CD8-positive, alpha-beta memory T cell (primary cell): ENCODE measurements at places on chromosomes 12 and 14. TPM values are rescaled to one million over a fixed set of nuclear protein-coding genes. Genes with fewer than 3 reads are reported as not detected.

DNA sequence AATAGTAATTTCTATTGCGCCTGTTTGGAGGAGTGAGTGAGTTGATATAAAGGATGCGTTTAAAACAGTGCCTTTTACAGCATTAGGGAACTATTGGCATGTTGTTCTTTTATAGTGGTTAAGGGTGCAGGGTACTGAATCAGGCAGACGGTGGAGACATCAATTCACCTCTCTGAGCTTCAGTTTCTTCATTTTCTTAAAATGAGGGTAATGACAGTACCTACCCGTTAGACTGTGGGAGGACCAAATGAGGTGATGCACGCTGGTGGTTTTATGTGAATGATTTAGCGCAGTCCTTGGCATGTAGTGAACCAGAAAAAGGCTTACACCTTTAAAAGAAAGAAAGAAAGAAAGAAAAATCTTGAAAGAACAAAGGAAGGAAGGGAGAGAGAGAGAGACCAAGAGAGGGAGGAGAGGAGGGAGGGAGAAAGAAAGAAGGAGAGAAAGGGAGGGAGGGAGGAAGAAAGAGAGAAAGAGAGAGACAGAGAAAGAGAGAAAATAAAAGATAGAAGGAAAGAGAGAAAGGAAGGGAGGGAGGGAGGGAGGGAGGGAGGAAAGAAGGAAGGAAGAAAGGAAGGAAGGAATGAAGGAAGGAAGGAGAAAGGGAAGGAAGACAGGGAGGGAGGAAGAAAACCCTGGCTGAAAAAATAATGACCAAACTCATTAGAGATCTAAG lies 22.2 kb upstream of the CCND2 start:
- no peak for DNase-seq

- DNase-seq = no peak
These were observed 64.1 kb downstream of the APPL2 start for GRCh38 chr12:105171691-105172436.

DNA sequence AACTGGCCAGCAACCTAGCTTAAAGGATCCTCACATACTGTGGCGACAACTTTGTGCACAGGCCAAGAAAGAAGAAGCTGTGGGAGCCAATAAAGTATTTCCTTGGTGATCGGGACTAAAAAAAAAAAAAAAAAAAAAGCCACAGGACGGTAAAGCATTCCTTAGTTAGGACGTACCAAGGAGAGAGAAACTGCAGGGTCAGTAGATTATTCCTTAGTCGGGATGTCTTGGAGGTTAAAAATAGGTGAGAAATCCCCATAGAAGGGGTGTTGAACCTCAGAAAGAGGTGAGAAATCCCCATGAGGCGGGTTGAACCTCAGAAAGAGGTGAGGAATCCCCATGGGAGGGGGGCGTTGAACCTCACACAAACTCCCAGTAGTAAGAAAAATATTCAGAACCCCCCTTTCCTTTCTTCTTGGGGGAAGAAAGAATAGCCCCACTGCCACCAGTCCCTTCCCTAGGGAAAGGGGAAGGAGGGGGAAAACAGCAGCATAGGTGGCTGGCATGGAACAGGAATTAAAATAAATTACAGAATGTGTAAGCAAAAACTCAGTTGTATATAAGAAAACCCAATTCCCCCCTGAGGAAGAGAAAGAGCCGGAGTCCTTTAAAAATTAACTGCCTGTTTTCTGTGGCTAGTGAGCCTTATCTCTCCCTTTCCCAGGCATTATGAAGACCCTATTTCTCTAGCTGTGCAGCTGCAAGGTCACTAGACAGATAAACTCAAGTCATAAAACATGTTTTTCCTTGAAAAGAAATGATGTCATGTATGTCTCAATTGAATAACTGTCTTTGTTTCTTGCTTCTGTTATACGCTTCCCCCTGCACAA lies 26.8 kb downstream of the KLRK1 start:
- no peak for DNase-seq

- DNase-seq = no peak
These were observed 66.7 kb downstream of the PTPN21 start for GRCh38 chr14:88488081-88488480.

- DNase-seq = no peak
These were observed 4.4 kb downstream of the CACNB3 start for GRCh38 chr12:48822711-48823110.

DNA sequence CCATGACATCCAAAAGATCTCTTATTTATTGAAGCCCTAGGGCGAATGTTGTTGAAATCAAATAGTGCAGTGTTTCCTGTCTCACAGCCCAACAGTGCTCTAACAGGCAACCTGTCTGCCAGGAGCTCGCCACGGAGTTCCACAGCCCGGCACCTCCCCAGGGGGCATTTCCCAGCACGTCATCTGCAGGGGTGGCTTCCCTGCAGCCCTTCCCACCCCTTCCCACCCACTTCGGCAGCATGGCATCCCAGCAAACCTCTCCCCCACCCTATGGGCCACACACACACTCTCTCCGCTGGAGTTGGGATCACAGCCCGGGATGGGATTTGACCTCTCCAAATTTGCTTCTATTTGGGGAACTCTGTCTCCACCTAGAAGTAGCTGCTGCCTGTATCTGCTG lies 62.7 kb upstream of the C14orf180 start:
- DNase-seq = no peak

GRCh38 chr12:6158749-6159148 lies 34.3 kb upstream of the VWF start:
- no peak for DNase-seq

- no peak for DNase-seq
These were observed 69.9 kb downstream of the TBK1 start for GRCh38 chr12:64521833-64522232.

- peak; percentile 45 for DNase-seq
These were observed 99.6 kb downstream of the RIN3 start for GRCh38 chr14:92613008-92613658.

- DNase-seq = no peak
These were observed 478.0 kb downstream of the RMST start for GRCh38 chr12:97940629-97941028.

Gene CINP
- 66.0 TPM for total RNA-seq

Gene CYP27B1
- total RNA-seq = 7.2 TPM

DNA sequence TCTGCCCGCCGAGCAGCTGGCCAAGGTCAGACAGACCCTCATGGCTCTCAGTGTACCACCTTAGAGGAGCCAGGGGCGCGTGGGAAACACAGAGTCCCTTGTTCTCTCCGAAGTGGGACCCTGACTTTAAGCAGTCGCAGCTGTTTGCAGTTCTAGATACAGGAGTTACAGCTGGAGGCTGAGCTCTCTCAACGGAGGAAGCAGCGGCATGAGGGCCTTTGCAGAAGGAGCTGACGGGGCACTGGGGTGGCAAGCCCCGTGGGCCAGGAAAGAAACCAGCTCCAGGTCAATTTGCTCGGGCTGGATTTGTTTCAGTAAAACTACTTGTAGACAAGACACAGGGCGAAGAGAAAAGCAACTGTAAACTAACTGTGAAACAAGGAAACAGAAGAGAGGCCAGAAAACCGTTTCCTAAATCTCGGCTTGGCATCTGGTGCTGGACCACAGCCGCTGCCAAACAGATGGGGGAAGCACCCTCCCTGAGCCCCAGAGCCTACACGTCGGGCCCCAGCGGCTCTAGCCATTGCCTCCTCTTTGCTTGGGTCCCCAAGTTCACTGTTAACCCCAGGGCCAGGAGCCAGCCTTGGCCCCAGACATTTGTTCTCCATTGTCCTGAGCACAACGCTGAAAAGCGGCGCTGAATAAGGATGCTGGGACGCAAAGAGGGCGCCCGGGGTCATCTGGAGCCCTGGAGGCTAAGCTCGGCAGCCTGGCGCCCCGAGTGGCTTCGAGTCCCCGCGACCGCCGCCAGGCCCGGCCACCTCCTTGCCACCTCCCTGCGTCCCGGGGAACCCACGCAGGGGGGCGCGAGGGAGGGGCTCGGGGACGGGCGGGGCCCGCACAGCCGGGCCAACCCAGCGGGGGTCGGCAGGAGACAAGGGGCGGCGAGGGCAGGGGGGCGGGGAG lies 914 bp upstream of the PACS2 start:
- DNase-seq = no peak

- no peak for DNase-seq
These were observed 23.8 kb downstream of the SPTB start for GRCh38 chr14:64855721-64856528.

Gene KLHDC1
- total RNA-seq = 2.0 TPM

GRCh38 chr12:24134092-24134491 lies 184.6 kb upstream of the SOX5 start:
- DNase-seq = no peak

DNA sequence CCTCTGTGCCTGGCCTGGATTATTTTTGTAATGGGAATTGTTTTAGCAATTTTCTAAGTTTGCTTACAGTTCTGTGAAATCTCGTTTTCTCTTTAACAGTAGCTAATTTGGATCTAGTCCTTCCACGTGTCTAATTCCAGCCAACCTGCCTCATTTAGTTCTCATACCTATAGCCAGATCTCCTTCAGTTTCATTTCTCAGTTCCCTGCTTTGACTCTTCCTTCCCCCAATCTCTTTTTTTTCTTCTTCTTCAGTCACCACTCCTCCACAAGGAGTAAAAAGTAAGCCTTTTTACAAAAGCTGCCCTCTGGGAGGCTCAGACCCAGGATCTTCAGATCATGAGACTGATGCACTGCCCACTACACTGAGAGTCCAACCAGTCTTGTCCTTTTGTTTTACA lies 1.4 kb downstream of the THTPA start:
- no peak for DNase-seq

DNA sequence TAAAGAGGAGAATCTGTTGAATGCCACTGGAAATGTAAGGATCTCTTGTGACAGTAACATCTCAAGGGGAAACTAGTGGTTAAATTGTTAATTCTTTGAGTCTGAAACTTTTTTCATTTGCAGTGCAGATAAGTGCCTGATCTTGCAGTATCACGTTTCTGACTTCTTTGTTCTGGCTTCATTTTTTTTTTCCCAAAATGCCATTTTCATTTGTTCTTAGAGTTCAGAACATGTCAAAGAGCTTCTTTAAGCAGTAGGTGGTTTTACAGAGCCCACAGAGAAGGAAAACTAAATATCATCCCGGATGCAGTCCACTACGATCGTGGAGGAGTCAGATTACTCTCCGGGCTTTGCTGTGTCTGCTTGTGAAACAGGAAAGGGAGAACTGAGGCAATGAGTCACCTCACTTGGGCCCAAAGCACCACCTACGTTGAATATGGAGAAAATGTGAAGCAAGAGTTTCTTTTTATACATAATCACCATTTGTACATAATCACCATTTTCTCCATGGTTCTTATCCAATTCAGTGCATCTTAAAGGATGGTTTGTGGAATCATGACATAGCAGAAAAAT lies 43.9 kb downstream of the HMGA2 start:
- DNase-seq = no peak

Gene SLC16A7
- 34.0 TPM for total RNA-seq

Gene CCDC197
- not detected for total RNA-seq

DNA sequence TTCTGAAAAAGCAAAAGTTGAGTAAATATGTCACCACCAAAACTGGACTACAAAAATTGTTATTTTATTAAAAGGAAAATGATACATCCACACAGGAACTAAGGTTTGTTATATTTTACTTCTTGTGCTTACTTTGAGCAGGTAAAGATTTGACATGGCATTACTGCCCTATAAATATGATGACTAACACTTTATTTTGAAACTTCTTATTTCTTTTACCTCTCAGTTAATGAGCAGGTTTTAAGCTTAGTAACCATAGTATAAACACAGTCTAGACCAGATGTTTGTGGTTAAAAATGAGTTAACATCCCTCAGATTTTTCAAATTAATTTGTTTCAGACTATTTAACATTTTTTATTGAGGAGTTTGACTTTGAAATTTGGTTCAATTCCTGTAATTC lies 862.5 kb upstream of the USP15 start:
- no peak for DNase-seq

Gene DNAI7
- total RNA-seq = not detected

Gene MANSC4
- not detected for total RNA-seq

GRCh38 chr12:93938931-93939330 lies 209.4 kb upstream of the PLXNC1 start:
- DNase-seq = no peak

DNA sequence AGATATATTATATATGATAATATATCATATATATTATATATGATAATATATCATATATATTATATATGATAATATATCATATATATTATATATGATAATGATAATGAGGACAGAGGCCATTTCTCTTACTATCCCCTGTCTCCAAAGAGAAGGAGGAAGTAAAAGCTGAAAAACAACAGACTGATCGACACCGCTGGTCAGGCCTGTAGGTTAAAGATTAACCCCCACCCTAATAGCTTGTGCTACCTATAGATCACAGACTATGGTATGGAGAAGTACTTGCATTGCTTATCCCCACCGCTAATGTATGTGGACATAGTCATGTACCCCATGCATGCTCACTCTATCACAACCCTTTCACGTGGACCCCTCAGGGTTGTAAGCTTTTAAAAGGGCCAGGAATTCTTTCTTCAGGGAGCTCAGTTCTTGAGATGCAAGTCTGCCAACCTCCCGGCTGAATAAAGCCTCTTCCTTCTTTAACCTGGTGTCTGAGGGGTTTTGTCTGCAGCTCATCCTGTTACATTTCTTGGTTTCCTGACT lies 786.1 kb upstream of the TMEM132C start:
- DNase-seq = no peak

Gene CMA1
- not detected for total RNA-seq

DNA sequence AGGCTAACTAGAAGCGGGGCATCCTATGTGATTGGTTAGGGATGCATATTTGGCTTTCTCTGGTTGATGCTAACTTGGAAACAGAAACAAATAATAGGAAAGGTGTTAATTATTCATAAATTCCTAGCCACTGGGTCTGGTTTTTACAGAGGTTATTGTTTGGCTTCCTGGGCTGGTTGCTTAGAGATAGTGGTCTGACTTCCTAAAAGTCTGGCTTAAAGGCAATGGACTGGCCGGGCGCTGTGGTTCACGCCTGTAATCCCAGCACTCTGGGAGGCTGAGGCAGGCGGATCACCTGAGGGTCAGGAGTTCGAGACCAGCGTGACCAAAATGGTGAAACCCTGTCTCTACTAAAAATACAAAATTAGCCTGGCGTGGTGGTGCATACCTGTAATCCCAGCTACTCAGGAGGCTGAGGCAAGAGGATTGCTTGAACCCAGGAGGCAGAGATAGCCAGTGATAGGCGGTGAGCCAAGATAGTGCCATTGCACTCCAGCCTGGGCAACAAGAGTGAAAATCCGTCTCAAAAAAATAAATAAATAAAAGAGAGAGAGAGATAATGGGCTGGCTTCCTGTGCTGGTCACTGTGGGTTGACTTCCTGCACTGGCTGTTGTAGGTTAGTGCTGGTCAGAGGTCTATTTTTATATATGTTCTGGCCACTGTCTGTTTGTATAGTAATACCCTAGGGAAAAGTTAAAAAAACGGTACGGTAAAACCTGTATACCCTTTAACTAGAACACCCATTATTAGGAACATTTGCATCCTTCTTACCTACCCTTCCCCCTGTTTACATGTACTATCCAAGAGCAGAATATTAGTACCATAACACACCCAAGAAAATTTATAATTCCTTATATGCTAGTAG lies 24.1 kb downstream of the OR6S1 start:
- DNase-seq = no peak

DNA sequence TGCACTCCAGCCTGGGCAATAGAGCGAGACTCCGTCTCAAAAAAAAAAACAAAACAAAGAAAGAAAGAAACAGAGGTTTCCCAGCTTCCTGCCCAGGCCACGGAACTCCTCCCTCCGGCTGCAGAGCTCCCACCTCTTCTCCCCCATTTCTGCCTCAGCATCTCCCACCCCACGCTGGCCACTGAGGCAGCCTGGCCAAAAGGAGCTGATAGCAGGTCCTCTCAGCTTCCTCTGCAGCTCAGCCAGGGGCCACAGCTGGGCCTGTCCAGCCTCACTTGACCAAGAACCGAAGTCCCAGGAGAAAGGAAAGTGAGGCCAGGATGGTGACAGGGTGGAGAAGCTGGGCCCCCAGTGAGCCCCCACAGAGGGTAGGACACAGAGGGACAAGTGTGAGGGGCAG lies 33.4 kb upstream of the CD9 start:
- no peak for DNase-seq

Gene ACOT6
- total RNA-seq = not detected
